ENCODE measurements at places on chromosomes 1 and 21.

- no peak for DNase-seq
These were observed 104.6 kb upstream of the IVNS1ABP start for GRCh38 chr1:185421485-185422107.

DNA sequence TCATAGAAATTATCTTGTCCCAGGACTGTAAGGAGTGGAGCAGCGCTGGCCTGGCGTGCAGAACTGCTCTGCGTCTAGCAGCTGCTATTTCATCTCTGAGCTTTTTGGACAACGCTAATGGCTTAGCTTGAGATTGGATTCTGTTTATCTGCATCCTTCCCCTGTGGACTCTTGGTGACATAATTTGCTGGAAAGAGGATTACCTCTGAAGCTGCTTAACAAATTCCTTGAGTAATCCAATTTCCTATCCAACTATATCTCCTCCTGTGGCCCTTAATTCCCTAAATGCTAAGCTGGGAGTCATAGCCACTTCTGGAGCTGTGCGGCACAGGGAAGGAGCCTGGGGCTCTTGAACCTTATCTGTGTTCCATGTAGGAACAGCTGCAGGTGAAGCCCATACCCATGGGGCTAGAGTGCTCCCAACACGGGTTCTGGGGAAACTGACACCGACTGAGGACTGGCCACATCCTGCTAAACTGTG is 43.2 kb downstream of the IL6R start:
- no peak for DNase-seq

DNA sequence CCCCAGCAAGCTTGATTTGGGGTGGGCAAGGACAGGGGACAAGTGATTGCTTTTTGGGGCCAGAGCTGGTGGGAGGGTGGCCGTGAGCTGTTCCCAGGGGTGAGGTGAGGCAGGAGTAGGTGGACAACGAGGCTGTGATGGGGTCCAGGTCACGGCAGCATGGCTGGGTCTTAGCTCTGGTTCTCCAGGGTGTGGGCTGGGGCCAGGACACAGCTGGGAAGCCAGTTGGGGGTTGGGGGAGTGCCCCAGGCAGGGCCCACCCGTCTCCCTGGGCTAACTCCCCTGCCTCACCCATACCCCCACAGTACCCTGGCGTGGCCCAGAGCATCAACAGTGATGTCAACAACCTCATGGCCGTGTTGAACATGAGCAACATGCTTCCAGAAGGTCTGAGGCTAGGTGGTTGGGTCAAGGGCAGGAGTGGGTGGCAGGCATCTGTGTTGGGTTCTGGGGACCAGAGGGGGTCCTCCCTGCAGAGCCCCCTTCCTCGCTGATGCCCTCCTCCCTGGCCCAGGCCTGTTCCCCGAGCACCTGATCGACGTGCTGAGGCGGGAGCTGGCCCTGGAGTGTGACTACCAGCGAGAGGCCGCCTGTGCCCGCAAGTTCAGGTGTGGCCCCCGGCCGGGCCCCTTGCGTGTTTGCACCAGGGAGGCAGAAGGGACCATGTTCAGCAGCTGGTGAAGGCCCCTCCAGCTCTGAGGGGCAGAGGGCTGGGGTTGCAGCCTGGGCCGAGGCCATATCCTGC is 43.3 kb downstream of the COQ8A start:
- DNase-seq: no peak

DNA sequence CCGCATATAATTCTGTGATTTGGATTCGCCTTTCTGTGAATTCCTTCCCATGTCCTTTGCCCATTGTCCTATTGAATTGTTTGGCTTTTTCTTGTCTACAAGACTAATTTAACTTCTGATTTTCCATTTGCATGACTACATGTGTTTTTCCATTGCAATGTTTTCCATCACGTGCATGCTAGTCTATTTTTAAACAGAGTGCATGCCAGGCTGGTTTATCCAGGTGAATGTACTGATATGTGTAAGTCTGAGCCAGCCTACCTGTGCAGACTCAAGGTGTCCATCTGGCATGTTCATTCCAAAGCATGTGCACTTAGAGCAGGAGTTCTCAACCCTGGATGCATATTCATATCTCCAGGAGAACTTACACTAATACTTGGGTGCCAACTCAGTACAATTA is 59.7 kb downstream of the INAVA start:
- no peak for DNase-seq

DNA sequence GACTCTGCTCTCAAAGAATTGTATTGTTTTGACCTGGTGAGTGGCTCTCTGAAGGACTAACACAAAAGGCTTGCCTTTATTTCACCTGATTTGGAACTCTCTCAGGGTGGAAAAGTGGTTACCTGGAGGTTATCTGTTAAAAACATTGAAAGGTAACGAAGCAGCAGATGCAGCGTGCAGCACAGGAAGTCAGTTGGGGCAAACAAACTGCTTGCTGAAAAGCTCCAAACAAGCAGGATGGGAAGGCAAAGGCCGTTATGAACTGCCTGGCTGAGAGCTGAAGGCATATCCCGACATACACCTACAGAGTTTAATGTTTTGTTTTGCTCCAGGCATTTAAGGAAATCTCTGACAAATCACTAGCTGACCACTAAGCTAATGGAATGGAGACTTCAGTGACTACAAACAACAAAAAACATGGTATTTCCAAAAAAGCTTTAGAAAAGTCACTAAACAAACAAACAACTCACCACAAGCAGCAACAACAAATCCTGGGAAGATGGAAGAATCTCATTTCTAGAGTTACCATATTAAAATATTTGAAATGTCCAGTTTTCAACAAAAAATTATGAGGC is 44.3 kb upstream of the BATF3 start:
- no peak for DNase-seq

- no peak for DNase-seq
These were observed 9.4 kb downstream of the FCAMR start for GRCh38 chr1:206960676-206961386.

GRCh38 chr1:11395616-11396015 is 83.3 kb upstream of the DISP3 start:
- no peak for DNase-seq

- DNase-seq: no peak
These were observed 1.2 kb downstream of the C2CD4D start for GRCh38 chr1:151838222-151839081.

DNA sequence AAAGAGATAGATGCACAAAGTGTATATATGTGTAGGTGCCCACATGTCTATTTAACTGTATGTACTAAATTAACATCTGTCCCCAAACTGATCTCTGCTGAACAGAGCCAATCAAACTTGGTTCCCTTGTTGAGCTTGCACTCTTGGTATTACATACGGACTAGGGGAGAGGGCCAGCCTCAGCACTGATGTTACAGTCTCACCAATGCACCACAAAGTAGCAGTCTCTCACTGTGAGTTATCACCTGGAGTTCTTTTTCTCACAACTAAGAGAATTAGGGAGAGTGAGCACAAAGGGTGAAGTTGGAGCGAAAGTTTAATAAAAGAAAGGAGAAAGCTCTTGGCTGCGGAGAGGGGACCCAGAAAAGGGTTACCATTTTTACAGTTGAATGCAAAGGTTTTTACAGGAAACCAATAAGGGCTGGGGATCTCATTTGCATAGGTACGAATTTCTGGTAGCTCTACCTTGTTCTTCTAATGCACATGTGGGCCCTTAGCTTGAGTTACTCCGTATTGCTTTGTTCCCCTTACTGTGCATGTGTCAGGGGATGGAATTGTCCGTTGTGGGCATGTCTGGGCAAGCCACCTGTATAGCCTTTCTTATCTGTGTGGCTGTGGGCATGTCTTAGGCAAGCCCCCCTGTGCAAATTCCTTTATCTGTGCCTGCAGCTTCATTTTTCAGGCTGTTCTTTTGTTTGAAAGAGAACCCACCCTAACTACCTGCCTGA is 13.3 kb upstream of the CHI3L2 start:
- DNase-seq: no peak

GRCh38 chr1:24276791-24277190 is 42.4 kb upstream of the GRHL3 start:
- no peak for DNase-seq

GRCh38 chr1:18972531-18972930 is 16.1 kb upstream of the IFFO2 start:
- DNase-seq: no peak

- DNase-seq: no peak
These were observed 59.9 kb upstream of the CNTN2 start for GRCh38 chr1:204983136-204983535.
